ENCODE measurements at places on chromosomes 5 and 9.

- no peak for DNase-seq
These were observed 17.1 kb upstream of the GRPEL2 start for GRCh38 chr5:149328177-149328576.

GRCh38 chr9:25308549-25308948, 369.7 kb downstream of the TUSC1 start:
- DNase-seq = no peak

- DNase-seq = no peak
These were observed 3.5 kb downstream of the EEIG1 start for GRCh38 chr9:127977009-127977883.

DNA sequence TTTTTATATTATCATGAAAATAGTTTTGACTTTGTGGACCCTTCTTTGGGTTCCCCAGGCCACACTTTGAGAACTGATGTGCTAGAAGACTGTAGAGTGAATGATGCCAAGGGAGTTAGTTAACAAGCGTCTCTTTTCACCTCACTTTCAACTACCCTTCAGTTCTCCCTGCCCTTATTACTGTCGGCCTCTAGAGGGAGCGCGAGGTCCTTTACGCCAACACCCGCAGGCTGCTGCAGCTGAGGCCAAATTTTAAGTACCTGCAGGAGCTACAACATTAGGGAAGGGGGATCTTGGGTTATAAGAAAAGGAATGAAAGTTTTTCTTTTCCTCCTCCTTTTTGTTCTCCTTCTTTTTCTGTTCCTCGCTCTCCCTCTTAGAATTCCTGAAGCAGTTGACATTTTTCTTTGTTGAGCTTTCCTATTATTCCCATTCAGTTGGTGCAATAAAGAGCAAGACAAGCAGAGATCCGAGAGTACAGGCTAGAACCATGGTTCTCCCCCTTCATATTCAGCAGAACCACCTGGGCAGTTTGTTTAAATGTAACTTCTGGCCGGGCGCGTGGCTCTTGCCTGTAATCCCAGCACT, 84.0 kb downstream of the ZFAND5 start:
- DNase-seq = peak; percentile 55

- peak; percentile 61 for DNase-seq
These were observed 13.3 kb upstream of the RECK start for GRCh38 chr9:36023260-36024048.

GRCh38 chr9:91207729-91208418, 153.8 kb downstream of the AUH start:
- peak; percentile 92 for DNase-seq

DNA sequence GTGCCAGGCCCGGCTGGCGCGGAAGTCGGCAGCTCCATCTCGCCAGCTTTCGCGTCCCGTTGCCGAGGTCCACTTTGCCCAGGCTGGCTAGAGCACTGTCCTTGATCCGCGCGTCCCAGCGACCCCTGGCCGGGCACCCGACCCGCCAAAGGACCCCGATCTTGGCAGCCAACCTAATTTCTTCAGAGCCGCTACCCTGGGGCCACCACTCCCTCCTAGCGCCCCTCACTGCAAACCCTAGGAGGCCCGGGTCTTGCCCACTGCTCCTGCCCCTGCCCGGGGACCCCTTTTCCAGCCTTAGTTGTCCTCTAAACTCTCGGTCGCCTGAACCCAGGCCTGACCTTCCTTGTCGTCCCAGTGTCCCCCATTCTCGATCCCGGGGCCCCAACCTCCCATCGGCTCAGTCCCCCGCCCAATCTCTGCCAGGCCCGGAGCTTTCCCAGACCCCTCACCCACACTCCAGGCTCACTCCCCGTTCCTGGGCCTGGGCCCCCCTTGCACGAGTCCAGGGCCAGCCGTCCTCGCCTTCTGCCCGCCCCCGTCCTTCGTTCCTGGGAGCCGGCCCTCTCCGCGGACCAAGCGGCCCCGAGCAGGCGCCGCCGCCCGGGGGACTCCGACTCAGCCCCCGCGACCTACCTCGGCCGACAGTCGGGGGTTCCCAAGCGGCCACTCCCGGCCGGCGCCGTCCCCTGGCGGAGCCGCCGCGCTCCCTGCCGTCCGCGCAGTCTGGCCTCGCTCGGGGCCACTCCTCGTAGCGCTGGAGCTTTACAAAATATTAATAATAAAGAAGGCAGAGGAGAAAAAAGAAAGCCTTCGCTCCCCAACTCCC, 701 bp upstream of the LMX1B start:
- no peak for DNase-seq

GRCh38 chr9:99466104-99466503, 244.0 kb downstream of the SEC61B start:
- no peak for DNase-seq

- DNase-seq = no peak
These were observed 88.9 kb downstream of the ANKRD55 start for GRCh38 chr5:56144211-56144610.

DNA sequence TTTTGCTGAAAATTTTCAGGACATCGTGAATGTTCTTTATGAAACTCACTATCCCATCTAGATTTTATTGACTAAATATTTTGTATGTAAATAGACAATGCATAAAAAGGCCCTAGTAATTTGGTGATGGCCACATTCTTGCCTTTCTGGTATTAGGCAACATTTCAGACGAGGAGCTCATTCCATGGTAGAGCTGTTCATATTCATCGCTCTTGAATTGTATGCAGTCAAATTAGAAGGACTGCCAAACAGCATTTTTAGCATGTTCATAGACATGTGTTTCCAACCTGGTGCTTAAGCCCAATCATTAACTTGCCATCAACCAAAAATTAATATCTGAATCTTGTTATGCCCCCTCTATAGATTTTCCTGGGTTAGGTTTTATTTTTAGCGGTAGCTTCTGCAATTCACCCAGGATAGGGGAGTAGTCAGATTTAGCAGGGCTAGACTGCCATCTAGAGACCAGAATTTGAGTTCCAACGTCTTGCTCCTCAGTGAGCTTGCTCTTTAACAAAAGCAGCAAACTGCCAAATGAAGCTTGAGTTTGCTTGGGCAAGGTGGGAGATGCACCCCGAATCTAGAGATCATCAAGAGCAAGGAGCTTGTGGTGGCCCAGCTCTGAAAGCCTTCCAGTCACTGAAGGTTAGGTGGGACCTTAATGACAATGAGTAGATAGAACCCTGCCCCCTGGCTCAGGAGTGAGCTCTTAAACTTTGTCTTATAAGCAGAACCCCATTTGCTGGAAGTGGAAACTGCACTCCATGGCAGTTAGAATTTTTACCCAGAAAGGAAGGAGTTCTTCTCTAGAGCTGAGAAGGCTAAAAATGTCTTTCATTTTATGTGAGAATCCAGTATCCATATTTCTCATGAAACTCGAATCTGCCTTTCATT, 456.2 kb downstream of the RASEF start:
- DNase-seq = peak; percentile 80

DNA sequence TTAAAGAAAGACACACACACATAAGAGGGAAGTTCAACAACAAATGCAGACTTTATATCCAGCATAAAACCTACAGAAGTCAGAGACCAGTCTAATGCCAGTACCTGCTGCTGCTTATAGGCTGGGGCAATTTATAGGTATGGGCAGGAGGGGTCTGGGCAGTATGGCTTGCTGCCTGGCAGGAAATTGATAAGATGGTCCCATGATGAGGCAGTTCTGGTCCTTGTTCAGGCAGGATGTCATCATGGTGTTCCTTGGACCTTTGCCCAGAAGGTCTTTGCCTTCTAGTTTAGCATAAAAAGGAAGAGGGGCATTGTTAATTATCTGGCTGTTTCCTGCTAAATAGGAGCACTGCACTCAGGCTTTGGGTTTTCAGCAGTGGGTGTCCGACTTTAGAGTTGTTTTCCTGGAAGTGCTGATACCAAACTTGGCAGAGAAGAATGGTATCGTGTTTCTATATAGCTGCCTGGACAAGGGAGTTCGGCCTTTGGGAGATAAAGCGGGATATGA, 10.4 kb upstream of the PDCD1LG2 start:
- DNase-seq = peak; percentile 42

- no peak for DNase-seq
These were observed 361.7 kb downstream of the TAF11L14 start for GRCh38 chr5:17995997-17996396.

DNA sequence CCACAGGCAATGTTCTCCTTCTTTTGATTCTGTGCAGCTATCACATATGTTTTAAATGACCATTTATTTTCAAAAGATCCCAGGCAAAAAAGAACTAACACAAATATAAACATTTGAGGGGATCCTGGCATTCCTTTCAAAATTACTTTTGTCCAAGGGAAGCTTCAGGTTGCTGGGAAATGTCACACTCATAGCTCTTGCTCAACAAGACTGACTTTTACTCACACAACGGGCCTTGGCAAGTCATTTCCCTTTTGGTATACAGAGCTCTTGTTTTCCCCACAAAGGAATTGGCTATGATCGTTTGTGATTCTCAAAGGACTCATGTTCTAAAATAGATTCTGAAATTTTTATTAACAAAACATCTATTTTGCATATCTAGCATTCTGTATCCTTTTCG, 4.5 kb upstream of the PALM2AKAP2 start:
- peak; percentile 73 for DNase-seq

- peak; percentile 88 for DNase-seq
These were observed 1.7 kb downstream of the FST start for GRCh38 chr5:53481887-53482716.

GRCh38 chr9:33466565-33467495, 6.9 kb downstream of the NOL6 start:
- DNase-seq = peak; percentile 37

GRCh38 chr5:45399041-45399440, 297.1 kb downstream of the HCN1 start:
- DNase-seq = peak; percentile 37

DNA sequence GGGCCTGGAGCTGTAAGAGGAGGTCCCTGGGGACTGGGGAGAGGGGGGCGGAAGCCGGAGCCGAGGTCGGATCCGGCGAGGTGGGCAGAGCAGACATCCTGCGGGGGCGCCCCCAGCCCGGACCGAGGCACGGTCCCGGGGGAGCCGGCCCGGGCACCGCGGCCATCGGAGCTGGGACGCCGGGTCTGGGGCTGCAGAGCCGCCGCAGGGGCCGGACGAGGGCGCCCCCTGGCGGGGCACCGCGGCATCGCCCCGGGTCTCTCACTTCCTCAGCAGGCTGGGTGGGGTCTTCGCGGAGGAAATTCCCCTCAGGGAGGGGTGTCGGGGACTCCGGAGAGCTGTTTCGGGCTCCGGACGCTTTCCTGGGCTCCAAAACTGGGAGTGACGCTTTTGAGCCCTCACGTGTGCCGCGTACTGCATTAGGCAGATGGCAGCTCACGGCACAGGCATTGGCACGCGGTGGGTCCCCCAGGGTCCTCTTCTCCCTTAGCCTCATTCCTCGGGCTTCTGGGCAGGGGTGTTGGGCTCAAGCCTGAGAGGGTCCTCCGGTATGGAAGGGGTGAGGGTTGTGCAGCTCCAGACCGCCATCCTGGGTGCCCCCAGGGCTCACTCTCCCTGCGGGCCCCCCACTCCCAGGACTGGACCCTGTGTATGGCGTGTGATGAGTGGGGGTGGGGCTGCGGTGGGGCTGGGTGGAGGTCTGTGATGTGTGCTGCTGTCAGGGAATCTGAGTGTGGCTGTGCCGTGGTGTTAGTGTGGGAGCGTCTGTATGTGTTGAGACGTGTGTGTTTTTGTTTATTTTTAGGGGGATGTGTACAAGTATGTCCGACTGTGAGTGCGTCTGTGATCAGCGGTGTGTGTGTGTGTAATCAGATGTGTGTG, 29.6 kb downstream of the LHX2 start:
- DNase-seq = no peak

- DNase-seq = peak; percentile 70
These were observed 90.2 kb downstream of the ZNF462 start for GRCh38 chr9:106953174-106953573.

GRCh38 chr5:125611541-125611940, 811.7 kb upstream of the GRAMD2B start:
- DNase-seq = no peak

GRCh38 chr5:168163966-168164365, 127.5 kb upstream of the WWC1 start:
- no peak for DNase-seq

Data from mesenchymal stem cell (in vitro differentiated cells and primary cell).